HCEC 1CT (cell line): ENCODE measurements at places on chromosomes 2 and 18.

DNA sequence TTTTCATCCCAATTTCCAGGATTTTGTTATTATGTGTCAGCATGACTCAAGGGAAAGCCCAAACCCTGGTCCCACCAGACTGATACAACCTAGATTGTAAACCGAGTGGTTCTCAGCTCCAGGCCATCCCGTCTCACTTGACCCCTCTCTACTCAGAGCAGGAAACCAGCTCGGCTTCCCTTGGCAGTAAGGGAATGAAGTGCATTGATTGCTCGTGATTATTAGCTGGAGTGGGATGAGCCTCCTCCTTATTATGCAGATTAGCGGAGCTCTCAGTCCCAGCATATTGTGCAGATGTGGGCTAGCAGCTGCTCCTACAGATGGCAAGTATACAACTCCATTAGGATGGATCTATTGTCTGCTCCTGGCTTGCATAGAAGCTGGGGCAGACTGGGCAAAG lies 167.6 kb downstream of the LNPK start:
- DNase-seq = no peak

- no peak for DNase-seq
These were observed 9.0 kb downstream of the STK25 start for GRCh38 chr2:241499146-241499965.

DNA sequence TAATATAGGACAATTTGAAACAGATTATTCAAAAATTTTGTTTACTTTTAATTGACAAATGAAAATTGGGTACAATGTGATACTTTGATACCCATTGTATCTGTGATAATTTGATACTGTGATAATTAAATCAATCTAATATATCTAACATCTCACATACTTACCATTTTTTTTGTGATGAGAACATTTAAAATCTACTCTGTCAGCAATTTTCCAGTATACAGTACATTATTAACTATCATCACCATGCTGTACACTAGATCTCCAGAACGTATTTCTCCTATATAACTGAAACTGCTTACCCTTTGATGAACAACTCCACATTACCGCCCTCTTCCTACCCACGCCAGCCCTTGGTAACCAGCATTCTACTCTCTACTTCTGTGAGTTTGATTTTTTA lies 139.7 kb upstream of the TFPI start:
- DNase-seq = no peak

DNA sequence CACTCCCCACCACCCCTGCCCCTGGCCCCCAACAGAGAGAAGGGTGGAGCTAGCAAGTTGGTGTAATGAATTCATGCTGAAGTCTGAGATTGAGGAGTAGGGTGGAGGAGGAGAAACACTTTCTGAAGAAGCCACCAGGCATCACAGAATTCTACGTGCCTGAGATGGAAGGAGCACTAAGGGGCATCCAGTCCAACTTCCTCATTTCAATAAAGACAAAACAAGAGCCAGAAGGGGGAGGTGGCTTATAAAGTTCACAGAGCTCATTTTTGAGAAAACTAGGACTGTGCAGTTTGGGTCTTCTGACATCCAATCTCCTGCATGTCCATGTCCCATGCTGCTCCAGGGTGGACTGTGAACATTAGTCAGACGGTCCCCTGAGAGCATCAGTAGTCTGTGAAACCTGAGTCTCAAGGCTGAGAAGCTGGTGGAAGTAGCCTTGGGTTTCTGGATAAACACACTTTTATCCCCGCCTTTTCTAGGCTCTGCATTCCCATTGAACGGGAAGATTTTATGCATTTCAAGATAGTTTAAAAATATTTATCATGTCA lies 77.7 kb downstream of the TRIM43 start:
- no peak for DNase-seq

DNA sequence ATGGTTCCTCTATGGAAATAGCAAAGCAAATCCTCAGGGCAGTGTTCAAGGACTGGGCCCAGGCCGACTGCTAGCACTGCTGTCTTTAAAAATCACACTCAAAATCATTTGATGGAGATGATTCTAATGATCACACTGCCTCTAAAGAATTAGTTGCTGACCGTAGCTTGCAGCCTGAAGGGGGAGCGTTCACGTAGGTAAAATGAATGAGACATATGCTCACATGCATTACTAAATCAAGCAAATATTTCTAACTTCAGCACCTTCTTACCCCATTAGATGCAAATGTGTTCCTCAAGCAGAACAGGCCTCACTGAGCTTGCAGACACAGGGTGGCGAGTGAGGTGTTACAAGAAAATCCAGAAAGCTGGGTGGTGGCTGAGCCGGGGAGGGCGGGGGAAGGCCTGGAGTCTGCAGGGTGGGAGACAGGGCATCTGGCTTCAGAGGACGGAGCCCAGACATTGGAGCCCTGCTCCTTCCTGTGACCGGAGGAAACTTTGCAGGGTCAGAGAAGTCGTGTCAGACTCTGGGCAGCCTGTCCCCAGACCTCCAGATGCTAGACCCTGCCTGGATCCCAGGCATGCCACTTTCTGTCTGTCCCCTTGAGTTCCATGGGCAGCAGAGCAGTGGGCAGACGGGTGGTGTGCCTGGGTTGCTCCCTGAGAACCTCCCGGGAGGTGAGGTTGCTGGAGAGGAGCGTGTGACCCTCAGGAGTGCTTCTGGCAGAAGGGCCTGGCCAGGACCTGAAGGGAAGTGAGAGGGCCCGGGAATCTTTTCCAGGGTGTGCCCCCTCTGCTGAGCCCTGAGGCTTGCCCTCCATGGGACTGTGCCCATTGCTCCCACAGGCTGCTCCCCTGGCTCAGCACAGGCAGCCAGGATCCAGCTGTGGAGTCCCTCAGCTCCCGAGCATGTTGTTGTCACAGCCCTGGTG lies 7.1 kb upstream of the NPPC start:
- DNase-seq = no peak

- no peak for DNase-seq
These were observed 59.3 kb downstream of the WDR75 start for GRCh38 chr2:189500456-189501160.

DNA sequence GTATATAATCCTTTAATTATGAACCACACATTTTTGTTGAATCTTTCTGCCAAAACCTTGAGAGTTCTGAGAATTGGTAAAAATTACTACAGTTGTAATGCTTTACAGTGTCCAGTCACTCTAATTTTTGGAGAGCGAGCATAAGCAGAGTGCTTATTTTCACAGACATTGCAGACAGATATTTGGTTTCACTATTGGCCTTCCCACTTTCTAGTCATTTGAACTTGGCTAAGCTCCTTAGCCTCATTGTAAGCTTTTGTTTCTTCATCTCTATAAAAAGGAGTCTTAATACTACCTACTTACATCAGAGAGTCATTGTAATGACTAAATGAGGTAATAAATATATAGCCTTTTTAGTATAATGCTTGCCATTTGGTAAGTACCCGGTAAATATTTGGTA lies 80.4 kb downstream of the LCLAT1 start:
- DNase-seq = no peak

- DNase-seq = peak; percentile 48
These were observed 909 bp downstream of the NFATC1 start for GRCh38 chr18:79396431-79397246.

GRCh38 chr18:52288403-52289004 lies 51.5 kb upstream of the DCC start:
- DNase-seq = no peak

DNA sequence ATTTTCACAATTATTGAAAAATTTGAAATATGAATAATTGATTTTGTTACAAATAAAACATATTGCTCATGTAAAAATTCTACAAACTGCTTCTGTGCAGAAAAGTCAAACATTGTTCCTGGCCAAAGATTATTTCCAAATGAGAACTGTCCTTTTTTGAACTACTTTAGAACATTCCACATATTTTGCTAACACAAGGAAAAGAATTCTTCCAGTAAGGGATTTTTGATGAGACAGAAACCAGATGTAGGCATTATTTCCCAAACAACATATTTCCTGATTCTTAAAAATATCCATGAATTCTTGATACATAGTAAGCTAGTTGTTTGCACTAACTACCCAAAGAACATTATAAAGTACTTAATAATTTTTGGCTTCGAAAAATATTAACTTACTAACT lies 715.2 kb downstream of the CCDC85A start:
- DNase-seq = no peak

DNA sequence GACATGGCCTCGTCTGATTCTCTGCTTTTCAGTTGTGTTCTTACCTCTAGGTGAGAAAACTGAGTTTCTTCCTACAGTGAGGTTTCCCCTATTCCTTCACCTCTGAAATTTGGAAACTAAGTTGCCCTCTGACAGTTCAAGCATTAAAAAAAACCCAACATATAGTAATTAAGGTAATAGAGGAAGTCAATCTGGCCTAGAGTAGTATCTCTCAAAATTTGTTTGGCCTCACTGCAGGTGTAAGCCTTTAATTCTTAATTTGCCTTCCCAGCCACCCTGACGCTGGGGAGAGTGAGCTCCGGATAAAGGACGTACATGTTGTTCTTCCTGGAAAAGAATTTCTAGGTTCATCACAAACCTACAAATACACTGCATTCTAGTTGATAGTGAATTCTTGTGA lies 1.4 kb downstream of the CAD start:
- DNase-seq = no peak

DNA sequence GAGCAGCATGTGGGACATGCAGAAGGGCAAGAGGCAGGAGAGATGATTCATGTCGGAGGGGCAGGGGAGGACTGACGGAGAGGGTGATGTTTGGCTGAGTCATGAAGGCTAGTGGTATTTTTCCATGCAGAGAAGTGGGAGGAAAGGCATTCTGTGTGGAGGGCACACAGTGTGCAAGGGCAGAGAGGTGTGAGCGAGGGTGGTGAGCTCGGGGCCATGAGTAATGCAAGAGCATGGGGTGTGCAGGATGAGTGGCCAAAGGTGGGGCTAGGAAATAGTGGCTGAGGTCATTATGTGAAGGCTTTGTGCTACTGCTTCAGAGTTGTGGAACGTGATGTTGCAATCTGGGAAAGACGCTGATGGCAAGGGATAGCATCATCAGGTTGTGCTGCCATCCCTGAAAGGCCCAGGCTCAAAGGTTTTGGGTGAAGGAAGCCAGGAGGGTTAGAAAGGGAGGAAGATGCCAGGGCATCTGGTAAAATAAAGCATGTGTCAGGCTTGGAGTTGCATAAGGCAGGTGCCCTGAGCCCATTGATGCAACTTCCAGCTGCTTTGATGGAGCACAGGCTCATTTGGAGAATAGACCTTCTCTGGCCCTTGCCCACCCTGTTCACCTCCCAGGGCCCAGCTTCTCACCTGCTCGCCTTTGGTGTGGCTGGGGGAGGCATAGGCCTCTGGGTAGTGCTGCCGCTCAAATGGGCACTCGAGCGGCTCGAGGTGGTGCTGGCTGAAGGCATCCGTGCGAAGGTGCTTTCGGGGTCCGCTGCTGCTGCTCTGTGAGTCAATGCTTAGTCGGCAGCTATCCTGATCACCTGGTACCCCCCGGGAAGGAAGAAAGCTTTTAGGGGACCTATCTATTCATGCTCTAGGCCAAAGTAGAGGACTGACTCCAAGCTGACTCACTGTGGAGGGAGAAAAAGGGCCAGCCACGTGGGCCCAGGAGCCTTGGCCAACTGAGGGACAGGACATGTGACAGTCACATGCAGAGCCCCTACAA lies 37.5 kb downstream of the PAX8 start:
- peak; percentile 100 for DNase-seq

DNA sequence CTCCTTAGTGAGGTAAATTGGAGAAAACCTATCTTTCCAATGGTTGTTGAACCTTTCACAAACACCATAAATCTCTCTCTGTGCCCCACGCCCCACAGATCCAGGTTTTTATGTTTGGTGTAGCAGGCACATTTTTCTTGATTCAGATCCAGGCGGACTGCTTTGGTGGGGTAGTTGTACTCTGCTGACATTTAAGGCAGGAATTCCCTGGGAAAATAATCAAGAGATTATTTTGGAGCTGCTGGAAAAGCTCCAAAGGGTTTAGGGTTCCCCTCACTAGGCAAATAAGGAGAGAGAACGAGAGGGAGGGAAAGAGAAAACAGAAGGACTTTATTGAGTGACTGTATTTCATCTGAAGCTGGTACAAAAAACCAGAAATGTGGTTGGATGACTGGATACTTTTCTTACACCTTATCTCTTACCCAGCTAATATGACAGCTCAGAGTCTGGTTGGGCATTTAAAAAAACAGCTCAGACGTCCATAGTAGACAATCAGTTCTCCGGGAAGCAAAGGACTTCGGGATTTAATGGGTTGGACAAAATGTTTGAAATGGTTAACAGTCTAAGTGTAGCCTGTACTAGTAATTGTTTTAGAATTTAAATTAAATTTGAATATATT lies 3.6 kb upstream of the AQP4 start:
- no peak for DNase-seq

- DNase-seq = no peak
These were observed 62.9 kb upstream of the ZEB2 start for GRCh38 chr2:144582651-144583380.

GRCh38 chr2:29731948-29732347 lies 189.4 kb downstream of the ALK start:
- peak; percentile 20 for DNase-seq

DNA sequence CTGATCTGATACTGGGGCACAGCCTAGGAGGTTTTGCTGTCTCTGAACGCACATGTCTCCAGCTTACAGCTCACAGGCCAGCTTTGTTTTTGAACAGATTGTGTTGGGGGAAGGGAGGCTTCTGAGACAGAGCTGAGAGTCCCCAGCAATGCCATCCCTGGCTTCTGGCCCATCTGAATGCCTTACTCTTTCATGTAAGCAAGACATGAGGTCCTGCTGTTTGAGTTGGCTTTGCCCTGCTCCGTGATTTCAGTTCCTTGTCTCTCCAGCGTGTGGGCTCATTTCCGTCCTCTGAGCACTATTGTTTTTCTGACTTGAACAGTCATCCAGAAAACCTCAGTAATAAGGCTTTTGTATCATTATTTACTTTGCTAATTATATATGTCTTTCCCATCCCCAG lies 194.9 kb upstream of the TNP1 start:
- no peak for DNase-seq

DNA sequence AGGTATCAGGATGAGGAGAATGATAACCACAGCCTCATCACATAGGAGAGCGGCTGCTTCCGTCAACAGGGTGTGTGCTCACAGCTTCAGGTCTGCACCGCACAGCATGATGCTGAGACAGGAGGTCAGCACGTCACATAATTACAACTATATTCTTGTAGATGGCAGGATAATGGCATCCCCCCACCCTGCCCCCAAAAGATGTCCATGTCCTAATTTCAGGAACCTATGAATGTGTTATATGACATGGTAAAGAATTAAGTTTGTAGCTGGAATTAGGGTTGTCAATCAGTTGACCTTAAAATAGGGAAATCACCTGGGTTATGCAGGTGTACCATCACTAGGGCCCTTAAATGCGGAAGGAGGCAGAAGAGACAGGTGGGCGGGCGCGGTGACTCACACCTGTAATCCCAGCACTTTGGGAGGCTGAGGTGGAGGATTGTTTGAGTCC lies 73.9 kb downstream of the ARL4C start:
- DNase-seq = no peak

DNA sequence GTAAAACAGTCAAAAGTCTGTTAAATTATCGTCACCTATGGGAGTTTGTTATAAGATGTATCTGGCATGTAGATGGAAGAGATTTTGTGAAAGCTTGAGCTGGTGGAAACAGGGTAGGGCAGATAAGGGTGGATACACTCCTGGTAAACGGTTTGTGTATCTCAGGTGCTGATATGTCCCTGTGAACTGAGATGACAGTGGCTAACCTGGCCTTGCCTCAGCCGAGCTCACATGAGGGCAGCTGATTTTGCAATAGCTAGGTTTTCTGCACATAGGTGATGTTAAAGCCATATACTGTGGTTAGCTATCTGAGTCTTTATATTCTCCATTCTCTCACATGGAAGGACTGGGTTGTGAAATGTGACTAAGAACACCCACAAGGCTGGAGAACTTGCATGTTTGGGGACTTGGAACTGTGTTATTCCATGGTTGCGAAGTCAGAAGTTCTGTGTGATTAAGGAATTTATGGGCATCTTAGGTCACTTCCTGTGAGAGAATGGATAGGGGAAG lies 205.1 kb downstream of the TPGS2 start:
- peak; percentile 2 for DNase-seq
